ENCODE measurements at places on chromosomes 3 and 15.

GRCh38 chr3:114428044-114428595, 134.3 kb downstream of the TIGIT start:
- DNase-seq = no peak

DNA sequence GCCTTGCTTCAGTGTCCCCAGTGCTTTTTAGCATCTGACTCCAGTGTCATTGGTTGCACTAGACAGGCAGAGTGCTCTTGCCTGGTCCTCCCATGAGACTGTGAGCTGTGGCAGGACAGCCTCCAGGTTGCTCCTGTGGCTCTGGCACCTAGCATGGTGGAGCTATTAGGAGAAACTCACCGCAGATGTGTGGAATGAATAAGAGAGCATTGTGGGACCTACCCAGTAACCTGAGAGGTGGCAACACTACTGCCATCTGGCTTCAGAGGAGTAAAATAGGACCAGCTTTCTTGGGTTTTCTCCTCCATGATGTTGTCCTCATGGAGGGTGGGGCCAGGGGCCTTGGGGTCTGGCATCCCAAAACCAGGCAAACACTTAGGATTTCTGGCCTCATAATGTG, 183.6 kb downstream of the EPHB1 start:
- DNase-seq = no peak

- DNase-seq = no peak
Observed at GRCh38 chr15:63708126-63708772, 111.1 kb downstream of the FBXL22 start.

DNA sequence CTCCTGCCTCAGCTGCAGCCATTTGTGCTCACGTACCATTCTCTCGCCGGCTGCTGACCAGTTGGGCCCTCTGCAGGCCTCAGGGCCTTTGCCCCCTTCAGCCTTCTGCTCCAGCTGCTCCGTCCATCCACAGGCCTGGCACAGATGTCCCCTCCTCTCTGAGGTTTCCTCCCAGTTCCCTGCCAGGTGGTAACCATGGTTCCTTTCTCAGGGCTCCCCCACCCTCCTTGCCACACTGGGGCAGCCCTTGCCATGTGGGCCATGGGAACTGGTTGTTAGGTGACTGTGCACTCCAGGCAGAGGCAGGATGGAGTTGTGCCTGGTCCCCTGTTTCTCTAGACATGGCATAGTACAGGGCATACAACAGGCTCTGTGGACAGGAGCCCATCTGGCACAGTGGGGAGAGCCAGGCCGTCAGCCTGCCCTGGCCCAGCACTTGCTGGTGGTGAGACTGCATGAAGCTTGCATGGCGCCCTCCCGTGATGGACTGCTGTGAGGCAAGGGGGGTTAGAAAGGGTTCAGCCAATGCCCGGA, 148.9 kb downstream of the DNAJB8 start:
- DNase-seq = no peak

- no peak for DNase-seq
Observed at GRCh38 chr15:95698951-95699350, 631.5 kb upstream of the NR2F2 start.

DNA sequence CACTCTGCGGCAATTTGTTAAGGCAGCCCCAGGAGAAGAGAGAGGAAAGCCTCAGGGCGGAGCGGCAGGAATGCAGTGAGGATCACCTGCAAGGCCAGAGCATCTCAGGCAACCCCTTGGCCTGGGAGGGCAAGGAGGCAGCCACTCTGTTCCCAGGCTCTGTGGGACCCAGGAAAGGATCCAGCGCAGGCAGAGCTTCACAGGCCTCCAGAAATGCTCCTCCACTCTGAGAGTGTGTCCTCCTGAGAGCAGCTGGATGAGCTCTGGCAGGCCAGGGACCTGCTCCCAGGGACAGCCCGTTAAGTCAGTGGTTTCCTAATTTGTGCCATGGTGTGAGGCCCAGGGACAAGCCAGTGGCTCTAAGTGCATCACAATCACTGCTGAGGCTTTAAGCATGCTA, 35.2 kb downstream of the RAB6B start:
- no peak for DNase-seq

DNA sequence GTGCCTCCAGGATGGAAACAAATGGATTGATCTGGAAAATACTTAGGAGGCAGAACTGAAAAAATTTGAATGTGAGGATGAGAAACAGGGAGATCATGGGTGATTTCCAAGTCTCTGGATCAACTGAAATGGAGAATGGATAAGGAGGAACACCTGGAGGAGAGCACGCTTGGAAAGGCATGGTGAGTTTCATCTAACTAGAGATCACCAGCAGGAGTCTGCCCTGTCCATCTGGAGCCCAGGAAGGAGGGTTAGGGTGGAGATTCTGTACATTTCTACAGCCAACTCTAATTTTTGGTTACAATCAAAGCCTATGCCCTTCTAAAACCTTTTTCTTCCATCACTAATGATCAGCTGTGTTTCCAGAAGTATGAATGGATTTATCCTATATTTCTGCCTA, 995.9 kb upstream of the CFAP20DC start:
- DNase-seq = no peak

- no peak for DNase-seq
Observed at GRCh38 chr3:178504128-178504527, 32.1 kb upstream of the KCNMB2 start.

- no peak for DNase-seq
Observed at GRCh38 chr3:126098391-126098858, 14.5 kb upstream of the SLC41A3 start.

- no peak for DNase-seq
Observed at GRCh38 chr15:76669521-76670207, 235.5 kb downstream of the SCAPER start.

- DNase-seq = peak; percentile 32
Observed at GRCh38 chr3:120093119-120093910, 932 bp downstream of the GSK3B start.

DNA sequence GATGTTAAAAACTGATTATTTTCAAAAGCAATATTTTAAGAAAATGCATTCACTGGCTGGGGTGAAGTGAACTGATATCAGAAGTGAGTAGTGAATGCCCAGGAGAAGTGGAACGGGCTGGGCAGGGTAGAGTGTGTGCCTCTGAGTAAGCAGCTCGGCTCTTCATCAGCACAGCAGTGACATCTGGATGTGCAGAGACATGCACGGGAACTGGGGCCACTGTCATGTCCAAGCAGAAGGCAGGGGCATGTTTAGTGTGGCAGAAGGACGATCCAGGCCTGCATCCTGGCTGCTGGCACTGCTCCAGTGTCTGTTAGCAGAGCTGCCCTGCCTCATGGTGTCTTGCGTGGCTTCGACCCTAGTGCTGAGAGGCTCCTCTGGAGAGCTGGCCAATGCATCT, 305.6 kb upstream of the LRRFIP2 start:
- DNase-seq = peak; percentile 11

DNA sequence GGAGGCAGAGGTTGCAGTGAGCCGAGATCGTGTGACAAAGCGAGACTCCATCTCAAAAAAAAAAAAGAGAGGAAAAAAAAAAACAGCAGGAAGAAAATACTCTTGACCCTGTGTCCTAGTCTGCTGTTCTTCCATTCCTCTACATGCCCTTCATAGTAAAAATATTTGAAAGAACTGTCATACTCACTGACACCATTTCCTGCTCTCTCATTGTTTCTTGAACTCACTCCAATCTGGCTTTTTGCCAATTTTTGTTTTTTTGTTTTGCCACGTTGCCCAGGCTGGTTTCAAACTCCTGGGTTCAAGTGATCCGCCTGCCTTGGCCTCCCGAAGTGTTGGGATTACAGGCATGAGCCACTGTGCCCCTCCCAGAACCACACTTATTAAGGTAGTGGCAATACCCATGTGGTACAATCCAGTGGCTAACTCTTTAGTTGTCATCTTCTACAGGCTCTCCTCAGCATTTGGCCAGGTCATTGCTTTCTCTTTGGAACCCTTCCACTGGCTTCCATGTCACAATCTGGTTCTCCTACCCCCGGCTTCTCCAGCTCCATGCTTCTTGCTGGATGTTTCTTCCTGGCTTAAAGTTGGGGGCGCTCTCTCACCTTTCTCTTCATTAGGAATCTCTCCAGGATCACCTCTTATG, 238.2 kb upstream of the C2CD4B start:
- DNase-seq = no peak

GRCh38 chr3:179149406-179149867, 1.3 kb downstream of the PIK3CA start:
- DNase-seq = no peak

GRCh38 chr3:13767896-13768295, 112.0 kb downstream of the WNT7A start:
- peak; percentile 17 for DNase-seq

DNA sequence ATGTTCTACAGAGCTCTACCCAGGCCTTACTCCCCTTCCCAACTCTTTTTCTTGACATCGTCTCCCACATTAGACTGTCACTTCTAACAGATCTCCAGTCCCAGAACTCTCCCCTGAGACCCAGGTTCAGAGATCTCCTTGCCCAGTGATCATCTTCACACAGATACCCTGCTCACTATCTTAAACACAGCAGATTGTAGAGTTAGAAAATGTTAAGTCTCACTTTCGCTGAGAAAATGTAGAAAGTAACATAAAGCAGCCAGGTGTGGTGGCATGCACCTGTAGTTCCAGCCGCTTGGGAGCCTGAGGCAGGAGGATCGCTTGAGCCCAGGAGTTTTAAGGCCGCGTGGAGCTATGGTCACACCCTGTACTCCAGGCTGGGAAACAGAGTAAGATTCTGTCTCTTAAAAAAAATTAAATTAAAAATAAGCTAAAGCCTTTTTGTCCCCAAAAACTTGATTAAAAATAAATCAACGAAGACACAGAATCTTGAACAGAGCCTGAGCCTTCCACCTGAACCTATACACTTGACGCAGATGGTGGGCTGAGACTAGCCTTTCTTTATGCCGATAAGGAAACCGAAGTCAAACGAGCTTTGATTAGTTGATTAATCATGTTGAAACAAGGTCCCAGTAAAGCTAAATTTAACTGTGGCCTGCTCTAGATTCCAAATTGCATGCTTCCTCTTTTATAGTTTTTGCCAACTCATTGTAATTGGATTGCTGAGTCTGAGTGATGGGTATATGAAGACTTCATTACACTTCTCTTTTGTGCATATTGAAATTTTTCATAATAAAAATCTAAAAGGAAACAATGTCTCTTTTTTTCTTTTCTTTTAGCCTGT, 31.3 kb upstream of the BLM start:
- no peak for DNase-seq

DNA sequence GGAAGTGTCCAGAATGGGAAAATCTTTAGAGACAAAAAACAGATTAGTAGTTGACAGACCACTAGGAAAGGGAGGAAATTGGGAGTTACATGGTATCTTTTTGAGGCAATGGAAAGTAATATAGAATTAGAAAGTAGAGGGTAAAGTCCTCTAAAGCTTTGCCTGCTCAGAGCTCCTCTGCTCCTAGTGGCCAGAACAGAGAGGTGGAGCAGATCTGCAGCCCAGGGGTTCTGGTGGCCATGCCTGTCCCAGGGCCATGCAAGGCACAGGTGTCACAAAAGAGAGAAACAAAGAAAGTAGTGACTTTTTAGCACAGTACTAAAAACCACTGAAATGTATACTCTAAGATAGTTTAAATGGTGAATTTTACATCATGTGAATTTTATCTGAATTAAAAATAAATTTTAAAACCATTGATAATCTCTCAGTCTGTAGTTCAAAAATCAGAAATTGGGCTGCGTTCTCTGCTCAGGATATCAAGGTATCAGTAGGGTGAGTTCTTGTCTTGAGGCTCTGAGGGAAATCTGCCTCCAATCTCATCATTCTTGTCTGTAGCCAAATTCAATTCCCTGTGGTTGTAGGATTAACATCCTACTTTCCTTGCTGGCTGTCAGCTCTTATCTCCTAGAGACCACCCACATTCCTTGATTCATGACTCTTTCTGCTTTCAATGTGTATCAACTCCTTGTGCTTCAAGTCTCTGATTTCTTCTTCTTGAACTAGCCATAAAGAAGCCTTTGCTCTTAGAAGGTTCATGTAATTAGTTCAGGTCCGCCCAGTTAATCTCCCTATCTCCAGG, 23.6 kb downstream of the PYGO1 start:
- DNase-seq = no peak

DNA sequence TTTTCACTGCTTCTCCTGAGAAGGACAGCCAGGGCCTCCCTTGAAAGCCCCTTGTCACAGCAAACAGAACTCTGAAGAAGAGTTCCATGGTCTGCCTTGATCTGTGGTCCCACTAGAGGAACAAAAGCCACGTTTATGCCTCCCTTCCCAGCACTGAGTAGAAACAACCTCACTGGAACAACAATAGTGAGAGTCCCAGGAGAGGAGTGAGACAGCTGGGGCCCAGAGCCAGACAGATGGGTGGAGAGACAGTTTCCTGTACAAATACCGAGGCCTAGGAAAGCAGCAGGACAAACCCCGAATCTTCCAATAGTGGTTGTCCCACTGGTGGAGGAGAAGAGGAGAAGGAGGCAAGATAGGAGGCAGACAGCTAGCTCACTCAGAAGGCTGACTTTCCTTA, 106.1 kb downstream of the WDR76 start:
- DNase-seq = peak; percentile 57

- no peak for DNase-seq
Observed at GRCh38 chr3:4642611-4643010, 149.5 kb downstream of the ITPR1 start.

GRCh38 chr3:46538803-46539442, 27.2 kb downstream of the LRRC2 start:
- no peak for DNase-seq

GRCh38 chr15:64503640-64504039, 43.3 kb downstream of the ZNF609 start:
- DNase-seq = no peak

- peak; percentile 47 for DNase-seq
Observed at GRCh38 chr3:114939920-114940319, 207.2 kb downstream of the ZBTB20 start.

DNA sequence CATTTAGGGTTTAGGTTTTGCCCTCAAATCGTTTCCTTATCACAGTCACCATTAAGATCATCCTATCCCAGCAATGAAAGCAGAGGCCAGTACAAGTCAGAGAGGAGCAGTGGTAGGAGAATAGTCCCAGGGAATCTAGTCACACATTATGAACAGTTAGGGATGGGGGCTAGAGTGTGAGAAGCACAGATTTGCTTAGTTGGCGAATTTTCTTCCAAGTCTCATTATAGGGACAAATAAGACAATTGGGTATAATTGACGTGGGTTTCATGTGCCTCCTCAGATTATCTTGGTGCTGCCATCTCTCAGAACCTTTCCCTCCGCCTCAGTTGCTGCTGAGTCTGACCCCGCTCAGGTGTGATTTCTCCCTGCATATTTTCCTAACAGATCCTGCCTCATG, 407.1 kb downstream of the SQOR start:
- no peak for DNase-seq

DNA sequence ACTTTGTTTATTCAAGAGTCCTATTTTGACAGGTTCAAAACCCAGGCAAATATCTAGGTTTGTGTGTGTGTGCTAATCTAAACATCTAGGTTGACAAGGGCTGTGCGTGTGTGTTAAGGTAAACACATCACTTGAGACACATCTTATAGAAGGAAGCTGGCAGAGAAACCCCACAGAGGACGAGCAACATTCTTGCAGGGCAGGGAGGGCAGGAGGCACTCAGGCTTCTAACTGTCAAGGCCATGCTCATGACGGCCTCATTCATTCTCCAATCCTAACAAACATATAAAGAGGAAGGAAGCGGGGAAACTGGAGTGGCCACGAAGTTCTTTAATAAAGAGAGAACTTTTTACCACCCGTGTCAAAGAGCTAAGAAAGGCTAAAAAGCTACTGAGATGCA, 43.4 kb downstream of the SLCO2A1 start:
- no peak for DNase-seq
